Astrocyte (in vitro differentiated cells and primary cell): ENCODE measurements at places on chromosomes 12 and 14.

DNA sequence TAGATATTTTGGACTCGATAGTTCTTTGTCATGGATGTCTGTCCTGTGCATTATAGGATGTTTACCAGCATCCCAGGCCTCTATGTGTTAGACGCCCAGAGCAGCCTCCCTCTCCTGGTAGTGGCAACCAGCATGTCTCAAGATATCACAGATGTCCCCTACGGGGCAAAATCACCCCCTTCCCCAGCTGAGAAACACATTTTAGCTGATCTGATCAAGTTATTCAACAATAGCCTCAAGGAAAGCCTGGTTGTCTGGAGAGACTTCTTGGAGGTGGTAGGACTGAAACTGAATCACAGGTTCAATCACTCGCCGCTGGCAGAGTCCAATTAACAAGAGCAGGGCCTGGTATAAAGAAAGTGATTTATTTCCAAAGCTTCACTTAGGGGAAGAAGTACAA lies 17.6 kb downstream of the BDKRB1 start:
- DNase-seq: no peak

DNA sequence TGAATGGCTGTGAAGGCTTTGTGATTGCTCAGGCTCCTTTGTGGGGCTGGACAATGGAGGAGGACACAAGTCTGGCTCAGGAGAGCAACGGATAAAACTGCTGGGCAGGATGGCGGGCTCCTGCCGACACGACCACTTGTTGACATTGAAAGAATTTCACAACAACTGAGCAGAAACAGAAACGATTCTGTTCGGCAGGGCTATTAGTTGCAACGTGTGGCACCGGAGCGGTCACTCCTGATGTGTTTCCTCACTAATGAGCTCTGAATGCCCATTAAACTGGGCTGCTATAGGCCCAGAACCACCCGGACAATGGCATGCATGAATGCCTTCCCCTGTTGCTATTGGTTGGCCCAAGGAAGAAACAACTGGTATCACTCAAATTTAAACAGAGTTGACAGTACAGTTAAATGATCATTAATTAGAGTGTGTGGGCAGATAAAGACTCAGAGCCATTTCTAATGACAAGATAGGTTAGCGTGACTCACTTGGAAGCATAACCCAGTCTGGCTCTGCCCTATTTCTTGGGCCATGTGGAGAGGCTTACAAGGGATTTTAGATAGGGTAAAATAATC lies 142.9 kb downstream of the ASCL1 start:
- DNase-seq: no peak

DNA sequence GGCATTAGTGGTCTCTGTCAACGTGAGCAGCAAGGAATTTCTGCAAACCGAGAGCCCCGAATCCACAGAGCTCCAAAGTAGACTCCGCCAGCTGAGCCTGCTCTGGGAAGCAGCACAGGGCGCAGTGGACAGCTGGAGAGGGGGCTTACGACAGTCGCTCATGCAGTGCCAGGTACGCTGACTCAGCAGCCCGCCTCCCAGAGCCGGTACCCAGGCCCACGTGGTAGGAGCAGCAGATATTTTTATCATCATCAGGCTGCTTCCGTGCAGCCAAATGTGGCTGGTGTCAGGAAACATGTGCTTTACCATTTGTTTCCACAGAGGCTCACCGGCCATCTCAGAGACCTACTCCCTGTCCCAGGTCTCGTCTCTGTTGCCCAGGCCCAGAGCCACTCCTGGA lies 73.7 kb downstream of the ESR2 start:
- DNase-seq: no peak

GRCh38 chr14:91335191-91336092 lies 82.2 kb downstream of the CCDC88C start:
- DNase-seq: no peak

DNA sequence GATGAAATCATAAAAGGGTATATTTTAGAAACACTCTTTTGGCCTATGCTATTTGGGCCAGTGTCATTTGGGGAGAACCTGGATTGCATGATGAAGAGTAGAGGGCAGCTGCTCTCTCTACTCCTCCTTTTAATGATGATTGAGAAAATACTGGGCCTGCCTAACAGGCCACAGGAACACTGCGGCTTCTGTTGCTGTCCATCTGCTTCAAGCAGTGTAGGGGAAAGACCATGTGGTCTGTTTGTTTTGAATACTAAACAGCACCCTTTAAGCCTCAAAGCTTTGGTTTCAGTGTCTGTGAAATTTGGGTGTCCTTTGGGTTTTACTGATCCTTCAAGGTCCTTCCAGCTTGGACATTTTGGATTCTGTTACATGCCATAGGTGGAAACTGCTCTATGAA lies 78.0 kb downstream of the TTC6 start:
- no peak for DNase-seq

DNA sequence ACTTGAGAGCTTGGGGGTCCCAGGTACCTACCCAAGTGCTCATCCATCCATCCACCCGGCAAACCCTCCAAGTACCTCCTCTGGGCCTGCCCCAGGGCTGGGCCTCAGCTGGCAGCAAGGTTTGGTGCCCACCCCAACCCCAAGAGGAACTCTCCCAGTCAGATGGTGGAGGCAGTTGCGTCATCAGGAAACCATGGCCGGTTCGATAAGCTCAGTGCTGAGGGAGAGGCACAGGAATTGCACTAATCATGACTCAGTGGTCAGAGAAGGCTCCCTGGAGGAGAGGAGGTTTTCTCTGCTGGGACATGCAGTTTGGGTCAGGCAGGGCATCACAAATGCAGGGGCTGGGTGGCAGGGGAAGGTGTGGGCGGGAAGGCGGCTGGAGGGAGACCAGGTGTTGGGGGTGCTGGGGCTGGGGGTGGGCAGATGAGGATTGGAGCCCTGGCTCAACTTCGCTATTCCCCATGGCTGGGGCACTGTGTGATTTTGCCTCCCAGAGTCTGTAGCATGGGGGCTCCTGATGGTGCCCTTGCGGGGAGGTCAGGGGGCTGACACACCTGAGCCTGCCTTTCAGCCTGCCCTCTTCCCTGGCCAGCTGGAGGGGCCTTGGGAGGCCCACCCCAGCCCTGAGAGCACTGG lies 32.2 kb downstream of the SH2B3 start:
- DNase-seq: peak; percentile 86

DNA sequence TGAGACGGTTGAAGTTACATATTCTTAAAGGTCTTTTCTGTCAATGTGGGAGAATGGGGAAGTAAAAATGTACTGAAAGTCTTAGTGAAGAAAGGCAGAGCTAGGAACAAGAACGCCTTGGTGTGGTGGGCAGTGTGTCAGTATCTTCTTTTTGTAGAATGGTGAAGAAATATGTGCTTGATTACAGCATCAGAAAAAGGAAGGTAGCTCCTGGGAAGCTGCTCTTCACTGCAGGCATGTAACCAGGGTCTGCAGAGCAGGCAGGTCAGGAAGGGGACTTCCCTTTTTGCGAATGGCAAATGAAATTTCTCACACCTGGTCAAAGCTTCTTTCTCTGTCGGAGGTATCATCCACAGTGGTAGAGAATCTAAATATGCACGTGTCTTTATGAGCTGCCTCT lies 226.2 kb downstream of the ADAMTS20 start:
- DNase-seq: no peak

- peak; percentile 69 for DNase-seq
Measured at GRCh38 chr12:113831016-113831415, 135.1 kb downstream of the RBM19 start.

GRCh38 chr12:94660436-94660835 lies 10.1 kb upstream of the TMCC3 start:
- DNase-seq: no peak

- no peak for DNase-seq
Measured at GRCh38 chr12:119204671-119205285, 26.0 kb downstream of the HSPB8 start.

- DNase-seq: no peak
Measured at GRCh38 chr14:24844011-24844410, 205.9 kb downstream of the STXBP6 start.

DNA sequence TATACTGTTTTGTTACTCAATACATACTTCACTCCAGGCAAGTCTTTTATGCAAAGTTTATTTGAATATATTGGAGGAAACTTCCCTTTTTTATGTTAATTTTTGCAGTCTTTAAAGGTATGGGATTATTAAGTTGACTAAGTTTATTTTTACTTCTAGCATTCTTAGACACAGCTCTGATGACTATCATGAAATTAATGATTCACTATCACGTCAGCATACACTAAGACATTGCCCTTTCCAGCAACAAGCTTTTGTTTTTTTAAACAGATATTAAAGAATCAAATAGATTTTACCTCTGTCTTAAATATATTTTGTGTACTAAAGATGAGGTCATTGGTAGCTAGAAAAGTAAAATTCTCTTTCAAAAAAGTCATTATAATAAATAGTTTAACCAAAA lies 52.1 kb downstream of the DERA start:
- DNase-seq: peak; percentile 75

GRCh38 chr12:131536337-131536736 lies 174.6 kb upstream of the SFSWAP start:
- DNase-seq: no peak

GRCh38 chr14:103613517-103613916 lies 15.5 kb upstream of the KLC1 start:
- no peak for DNase-seq

DNA sequence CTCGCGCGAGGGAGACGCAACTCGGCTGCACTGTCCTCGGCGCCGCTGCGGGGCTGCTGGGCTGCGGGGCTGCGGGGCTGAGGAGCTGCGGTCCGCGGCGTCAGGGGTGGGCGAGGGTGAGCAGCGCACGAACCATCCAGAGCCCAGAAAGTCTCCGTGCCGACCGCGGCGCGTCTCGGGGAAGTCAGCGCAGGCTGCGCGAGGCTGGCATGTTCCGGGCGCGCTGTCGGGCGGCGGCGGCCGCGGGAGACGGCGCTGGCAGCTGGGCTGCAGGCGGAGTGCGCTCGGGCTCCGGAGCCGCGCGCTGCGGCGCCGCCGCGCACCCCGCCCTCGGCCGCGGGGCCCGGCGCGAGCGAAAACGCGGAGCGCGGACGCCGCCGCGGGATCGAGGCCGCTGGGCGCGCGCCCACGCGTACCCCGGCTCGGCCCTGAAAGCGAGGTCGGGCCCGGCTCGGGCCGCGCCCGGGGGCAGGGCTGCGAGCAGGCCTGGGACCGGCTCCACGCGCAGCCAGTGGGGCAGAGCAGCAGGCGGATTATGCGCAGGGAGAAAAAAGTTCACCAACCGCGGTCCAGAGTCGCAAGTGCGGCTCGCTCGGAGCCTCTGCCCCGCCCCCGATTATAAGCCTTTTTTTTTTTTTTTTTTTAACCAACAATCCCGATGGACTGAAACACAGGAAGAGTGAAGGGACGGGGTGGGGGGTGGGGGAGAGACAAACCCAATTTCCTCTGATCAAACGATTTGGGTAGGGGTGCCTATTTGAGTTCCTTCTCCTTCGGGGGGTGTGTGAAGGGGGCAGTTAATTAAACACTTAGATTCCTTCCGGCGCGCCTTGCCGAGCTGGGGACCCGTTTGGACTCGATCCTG lies at the start of gene PRICKLE1:
TSS of gene PRICKLE1 (minus strand) at position 282 of the 865 bp plus-strand sequence. CDS start 117,230 bp downstream, outside the sequence.
- peak; percentile 71 for DNase-seq

DNA sequence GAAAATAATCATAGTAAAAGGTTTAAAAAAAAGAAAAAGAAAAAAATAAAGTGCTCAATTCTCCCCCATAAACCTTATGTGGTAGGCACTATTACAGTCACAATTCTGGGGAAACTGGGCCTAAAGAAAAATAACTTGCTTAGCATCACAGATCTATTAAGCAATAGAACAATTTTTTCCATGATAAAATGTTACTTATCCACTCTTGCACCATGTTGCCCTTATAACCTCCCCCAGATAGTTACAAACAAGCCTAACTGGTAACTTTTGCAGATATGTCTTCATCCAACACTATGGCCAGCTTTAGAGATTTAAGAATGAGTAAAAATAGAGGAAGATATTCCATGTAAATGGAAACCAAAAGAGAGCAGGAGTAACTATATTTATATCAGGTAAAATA lies 164.8 kb downstream of the DUSP6 start:
- no peak for DNase-seq
